ENCODE measurements at places on chromosomes 1 and 21.

- no peak for DNase-seq
Measured at GRCh38 chr1:225745273-225745672, 32.4 kb upstream of the SRP9 start.

- no peak for DNase-seq
Measured at GRCh38 chr1:234230414-234230862, 142.8 kb upstream of the COA6 start.

DNA sequence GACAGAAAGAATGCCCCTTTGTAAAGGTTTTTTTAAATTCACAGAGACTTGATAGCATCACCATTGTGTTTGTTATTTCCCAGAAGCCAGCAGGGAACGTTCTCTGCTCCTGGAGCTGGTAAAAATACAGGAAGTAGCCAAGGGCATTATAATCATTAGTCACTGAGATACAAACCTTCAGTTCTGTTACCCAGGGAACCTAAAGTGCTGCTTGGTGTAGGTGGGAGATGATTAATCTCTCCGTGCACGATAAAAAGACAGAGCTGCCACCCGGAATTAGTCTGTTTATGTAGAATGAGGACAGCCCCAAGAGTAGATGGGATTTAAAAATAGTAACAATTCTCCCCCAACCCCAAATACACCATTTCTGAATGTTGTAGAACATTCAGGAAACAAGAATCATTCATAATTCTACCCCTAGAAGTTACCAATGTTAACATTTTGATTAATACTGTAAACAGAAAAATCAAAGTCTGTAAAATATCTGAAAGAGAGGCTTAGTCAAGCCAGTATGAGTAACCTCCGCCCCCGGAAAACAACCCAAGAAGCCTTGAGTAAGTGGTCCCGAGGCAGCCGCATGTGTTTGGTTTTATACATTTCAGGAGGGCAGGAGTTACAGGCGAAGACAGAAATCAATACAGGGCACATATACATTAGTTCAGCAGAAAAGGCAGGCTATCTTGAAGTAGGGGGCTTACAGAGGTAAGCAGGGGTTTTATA lies 45.3 kb upstream of the CTBS start:
- no peak for DNase-seq

DNA sequence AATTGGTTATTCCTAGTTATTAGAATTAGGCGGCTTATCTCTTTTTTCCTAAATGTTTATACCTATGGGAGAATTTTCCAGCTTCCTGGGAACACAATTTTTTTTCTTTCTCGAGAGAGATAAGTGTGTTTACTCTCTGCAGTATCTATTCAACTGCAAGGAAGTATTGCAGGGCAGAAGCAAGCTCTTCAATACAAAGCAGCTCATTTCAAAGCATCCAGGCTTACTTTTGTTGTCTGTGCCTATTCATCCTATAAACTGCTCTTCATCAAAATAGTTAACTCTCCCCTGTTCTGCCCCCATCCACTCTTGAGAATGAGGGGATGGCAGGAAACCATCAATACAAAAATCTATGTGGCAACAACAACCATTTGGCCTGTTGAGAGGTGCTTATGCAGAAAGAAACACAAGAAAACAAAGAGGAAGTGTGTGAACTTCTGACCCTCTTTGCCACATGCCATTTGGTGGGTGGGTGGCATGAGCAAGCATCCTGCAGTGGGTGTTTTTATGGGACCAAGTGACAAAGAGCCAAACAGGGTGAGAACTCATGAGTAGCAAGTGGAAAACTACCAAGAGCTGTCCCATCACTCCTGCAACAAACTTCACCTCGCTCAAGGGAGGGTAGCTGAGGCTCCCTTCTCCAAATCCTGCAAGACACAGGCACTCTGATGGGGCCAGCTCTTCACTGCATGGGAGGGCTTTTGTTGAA lies 50.6 kb upstream of the MRPS6 start:
- DNase-seq, result peak; percentile 33

DNA sequence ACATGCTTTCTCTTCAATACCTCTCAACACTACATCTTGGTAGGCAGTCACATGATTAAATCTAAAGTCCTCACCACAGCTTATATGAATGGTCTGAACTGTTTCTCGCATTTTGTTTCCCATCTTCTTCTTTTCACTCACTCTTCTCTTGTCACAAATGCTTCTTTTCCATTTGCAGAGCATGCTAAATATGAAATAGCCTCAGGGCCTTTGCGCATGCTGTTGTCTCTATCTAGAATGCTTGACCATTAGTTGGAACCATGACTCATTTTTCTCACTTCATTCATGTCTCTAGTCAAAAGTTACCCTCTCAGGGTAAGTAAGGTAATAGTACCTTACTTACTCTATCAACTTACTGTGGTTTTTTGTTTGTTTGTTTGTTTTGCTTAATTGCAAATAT lies 239.7 kb downstream of the PTPRC start:
- DNase-seq, result no peak

DNA sequence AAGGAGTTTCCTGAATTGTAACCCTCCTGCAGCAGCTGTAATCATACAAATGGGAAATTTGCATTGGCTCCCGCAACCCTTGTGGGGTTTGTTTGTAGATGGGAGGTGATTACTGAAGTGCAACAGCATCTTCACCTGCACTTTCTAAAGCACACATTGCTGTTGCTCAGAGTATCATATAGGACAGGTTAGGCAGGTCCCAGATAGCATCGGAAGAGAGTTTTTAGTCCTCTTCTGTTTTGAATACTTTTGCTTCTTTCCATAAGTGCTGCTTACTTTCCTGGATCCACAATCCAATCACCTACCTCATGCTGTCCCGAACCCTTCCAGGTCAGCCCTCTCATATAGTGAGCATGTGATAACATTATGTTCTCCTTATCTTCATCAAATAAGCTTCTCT lies 300.4 kb downstream of the PTPRC start:
- no peak for DNase-seq

DNA sequence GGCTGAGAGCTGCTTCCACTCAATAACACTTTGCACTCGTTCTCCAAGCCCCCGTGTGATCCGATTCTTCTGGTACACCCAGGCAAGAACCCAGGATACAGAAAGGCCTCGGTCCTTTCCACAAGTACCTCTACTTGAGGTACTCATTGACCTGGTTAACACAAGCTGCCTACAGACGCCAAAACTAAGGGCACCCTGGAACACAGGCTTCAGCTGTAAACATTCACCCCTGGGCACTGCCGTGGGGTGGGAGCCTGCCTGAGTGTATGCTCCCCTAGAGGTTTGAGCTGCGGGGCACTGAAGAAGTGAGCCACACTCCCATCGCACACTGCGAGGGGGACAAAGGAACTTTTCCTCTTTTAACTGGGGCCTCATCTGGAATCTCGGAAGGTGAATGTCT lies 30.5 kb downstream of the LRRC3 start:
- DNase-seq, result no peak

DNA sequence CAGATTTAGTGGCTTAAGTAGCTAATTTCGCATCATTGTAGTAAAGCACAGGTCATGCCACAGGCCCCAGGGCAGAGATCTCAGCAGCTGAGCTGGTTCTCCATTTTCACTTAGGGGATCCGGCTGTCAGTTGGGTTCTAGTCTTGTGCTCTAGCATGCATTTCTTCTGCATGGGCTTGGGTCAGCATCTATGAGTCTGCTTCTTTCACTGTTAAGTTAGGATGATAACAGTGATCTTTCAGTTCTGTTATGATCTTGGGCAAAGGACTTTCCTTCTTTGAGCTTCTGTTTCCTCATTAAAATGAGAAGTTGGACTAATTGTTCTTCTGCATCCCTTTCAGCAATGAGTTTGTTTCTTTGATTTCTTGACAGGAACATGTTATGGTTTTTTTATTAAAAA lies 123.6 kb upstream of the DNAH14 start:
- DNase-seq, result no peak

DNA sequence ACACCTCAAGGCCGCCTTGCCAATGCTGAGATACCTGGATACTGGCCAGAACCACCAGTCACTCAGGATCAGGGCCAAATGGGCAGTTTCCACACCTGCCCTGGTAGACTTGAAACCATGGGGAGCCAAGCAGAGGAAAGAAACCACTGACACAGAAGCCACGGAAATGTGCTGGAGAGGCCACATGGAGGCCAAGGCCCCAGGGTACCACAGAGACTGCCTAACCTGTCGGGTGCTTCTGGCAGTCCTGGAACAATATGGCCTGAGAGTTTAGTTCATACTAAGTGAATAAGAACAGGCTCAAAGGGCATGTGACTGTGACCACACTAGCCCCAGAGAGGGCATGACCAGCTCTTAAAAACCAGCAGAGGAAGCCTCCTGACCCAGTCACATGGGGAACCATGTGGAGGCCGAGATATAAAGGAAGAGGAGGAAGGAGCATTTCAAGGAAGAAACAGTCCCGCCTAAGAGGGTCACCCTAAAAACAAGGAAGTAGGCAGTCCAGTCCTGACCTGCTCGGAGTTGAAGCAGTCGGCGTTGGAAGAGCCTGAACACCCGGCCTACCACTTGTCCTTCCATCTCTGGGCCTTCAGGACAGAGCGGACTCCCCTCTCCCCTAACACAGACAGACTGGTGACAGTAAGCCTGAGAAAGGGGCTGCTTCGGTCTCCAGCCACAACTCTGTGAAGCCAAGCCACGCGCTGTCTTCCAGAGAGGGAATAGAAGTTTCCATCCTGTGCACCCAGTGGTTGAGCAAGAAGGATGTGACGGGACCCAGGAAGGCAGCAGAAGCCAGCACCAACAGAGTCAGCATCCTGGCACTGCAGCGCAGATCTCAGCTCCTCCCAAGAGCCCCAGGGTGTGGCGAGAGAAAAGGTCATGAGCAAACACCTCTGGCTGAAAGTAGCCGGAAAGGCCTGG lies at the start of gene DENND2D:
Gene DENND2D (minus strand): TSS at position 766 of the 921 bp plus-strand sequence. CDS start 187 bp downstream, at position 579.
- peak; percentile 48 for DNase-seq

GRCh38 chr21:28336314-28336713 lies 656.4 kb downstream of the LTN1 start:
- DNase-seq, result no peak

GRCh38 chr1:86429835-86430234 lies 5.9 kb downstream of the CLCA2 start:
- DNase-seq, result no peak

- DNase-seq, result no peak
Measured at GRCh38 chr1:110591956-110592355, 14.2 kb downstream of the KCNA2 start.

DNA sequence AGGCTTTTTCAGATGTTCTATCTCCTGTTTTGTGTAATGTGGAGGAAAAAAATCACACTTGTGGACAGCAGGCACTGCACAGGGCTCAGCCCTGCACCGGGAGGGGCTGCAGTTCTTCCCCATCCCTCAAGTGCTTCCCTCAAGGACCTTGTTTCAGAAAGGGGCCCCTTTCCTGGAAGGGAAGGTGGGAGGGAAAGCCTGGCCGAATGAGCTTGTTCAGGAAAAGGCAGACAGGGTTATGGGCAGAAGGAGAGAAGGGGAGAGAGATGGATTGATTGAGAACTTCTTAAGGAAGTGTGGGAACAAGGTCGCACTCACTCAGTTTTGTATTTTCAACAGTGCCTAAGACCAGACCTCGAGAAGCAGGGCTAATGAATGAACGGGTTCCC lies 41.2 kb downstream of the OLFML2B start:
- DNase-seq, result no peak

GRCh38 chr1:44826375-44827196 lies 16.5 kb downstream of the PTCH2 start:
- DNase-seq, result no peak

DNA sequence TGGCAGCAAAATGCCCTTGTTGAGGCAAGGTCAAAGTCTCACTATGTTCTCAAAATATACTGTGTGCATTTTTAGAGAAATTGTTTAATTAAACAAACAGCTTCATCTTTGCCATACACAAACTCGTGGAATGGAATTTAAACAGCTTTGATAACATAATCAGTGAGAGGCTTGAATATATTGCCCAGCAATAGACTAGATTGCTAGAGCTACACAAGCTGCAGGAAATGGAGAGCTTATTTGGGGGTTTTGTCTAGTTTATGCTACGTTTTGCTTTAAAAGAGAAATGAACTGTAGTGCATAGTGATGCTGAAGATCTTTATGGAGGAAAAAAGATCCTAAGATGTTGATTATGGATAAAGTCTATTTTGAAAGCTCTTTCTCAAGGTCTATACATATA lies 166.8 kb upstream of the HMCN1 start:
- no peak for DNase-seq

DNA sequence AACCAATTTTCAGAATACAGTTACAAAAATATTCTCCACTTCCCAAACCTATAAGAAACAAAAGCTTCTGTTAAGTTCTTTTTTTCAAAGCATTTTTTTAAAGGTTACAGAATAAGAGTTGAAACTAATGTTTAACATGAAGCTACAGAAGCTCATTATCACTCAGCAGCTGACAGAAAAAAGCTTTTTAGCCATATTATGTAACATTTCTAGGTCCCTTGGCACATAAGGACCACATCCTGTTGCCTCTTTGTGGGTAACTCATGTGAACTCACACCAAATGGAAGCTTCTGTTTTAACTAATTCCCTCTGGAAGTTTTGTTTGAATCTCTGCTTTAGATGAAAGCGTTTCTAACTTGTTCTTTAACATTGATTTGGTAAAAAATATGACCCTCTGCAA lies 242.5 kb upstream of the TMPRSS15 start:
- no peak for DNase-seq

DNA sequence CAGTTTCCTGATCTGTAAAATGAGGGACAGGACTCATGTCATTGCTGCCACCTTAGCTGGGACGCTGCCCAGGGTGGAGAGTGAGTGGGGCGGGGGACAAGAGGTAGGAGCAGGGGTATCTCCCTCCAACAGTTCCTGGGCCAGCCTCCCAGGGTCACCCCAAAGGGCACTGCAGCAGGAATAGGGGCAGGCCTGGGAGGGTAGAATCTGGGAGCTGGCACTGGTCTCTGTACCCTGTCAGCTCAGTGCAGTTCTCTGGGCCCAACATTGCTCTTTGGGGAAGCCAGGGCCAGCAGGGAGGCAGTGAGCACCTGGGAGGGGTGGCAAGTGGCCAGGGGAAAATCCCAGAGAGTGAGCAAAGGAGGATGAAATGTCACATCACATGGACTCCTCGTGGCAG lies 55.8 kb downstream of the ELK4 start:
- DNase-seq, result no peak

GRCh38 chr1:200075938-200076546 lies 48.5 kb downstream of the NR5A2 start:
- DNase-seq, result no peak

All from activated gamma-delta T cell treated with Interleukin-2 at 50 U/mL for 16 hours (primary cell).